ENCODE measurements at places on chromosomes 2 and 18.

- DNase-seq: no peak
These were observed 168.1 kb downstream of the AGAP1 start for GRCh38 chr2:235661952-235662351.

GRCh38 chr2:86519349-86519748 is 43.9 kb downstream of the CHMP3 start:
- no peak for DNase-seq

DNA sequence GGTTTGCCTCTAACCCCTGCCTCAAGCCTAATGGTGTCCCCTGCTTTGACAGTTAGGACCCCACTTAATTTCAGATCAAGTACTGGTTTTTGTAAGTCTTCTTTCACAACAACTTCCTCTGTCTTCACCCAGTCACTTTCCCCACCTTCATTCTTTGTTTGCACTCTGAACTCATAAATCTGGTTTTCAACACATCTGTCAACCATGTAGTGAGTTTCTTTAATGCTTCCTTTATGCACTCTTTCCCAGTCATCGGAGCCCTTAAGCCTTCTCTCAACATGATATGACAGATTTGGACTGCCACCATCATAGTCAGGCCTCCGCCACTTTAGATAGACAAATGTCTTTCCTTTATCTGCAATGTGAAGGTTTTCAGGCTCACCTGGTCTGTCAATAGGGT is 109.1 kb downstream of the PLEKHA3 start:
- no peak for DNase-seq

DNA sequence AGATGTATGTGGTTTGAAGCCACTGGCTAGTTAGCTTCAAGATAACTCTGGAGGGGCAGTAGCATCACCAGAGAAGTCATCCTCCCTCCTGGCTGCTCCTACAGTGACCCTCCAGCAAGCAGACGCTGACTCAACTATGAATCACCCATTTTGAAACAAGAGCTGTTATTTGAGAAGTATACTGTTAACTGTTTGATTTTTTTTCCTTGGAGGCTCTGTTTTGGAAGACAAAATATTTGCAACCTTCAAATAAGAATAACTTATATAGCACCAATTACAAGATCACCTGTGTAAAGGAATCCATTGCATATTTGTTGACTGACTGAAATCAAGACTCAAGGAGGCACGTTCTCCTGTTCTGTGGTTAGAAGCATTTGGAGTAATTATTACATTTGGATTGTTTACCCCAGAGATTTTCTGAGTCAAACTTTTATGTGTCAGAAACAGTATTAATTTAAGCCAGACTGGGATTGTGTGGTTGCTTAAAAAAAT is 313.8 kb downstream of the MTX2 start:
- DNase-seq: peak; percentile 92

DNA sequence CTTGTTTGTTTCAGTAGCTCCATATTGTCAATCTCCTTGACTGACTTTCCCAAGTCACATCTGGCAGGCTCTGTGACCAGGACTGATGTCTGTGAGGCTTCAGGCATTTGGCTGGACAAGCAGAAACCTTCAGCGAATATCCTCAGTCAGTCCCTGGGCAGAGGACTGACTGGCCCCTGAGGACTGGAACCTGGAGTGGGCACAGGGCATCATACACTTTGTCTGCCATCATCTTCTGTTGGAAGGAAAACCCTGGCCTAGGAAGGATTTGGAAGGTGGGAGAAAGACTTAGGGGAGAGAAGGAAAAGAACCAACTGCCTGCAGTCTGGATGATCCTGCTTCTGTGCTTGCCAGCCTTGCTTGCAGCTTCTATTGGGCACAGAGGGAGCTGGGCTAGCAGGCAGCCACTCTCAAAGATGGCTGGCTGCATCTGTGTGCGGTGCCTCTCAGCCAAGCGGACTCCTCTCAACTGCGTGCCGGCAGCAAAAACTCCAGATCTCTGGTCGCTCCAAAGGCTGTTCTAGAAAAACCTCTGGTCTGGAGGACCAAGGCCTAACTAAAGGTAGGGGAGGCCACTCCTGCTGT is 126.8 kb downstream of the MARCHF4 start:
- DNase-seq: no peak

GRCh38 chr2:95261602-95262001 is 12.6 kb upstream of the PROM2 start:
- DNase-seq: no peak

GRCh38 chr2:46653539-46653938 is 174.2 kb downstream of the TMEM247 start:
- no peak for DNase-seq

DNA sequence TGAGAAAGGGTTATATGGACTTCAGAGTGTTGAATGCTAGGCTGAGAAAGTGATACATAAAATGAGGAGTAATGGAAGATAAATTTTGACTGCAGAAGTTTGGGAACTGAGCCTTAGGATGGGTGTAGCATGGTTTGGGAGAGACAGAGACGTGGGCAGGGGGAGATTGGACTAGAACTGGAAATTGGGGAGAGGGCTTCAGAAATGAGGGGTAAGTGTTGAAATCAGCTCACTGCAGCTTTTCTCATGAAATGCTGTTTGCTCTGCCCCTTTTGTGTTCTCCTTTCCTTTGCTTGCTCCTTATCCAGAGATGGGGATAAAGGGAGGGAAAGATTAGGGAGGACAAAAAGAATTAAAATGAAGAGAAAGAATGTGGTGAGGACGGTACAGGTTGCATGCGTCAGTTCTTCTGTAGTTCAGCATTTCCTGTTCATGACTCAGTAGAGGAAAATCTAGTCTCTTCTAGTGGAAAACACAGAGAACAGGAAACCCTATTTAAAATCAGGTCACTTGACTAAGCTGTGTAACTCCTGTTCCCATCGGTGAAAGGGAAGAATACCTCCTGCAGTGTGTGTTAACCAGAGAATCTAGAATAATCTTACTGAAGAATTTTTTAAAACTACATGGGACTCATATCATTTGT is 105.6 kb downstream of the CRIM1 start:
- DNase-seq: peak; percentile 92
